Mesothelial cell of epicardium (in vitro differentiated cells): ENCODE measurements at places on chromosomes 7 and 10.

GRCh38 chr10:103757531-103758293, 97.7 kb downstream of the SH3PXD2A start:
- peaks cover 35% of the 10 kb centered on the region for H3K4me1 ChIP-seq
- no peak for DNase-seq
- no peak overlapping the region for H3K4me3 ChIP-seq

DNA sequence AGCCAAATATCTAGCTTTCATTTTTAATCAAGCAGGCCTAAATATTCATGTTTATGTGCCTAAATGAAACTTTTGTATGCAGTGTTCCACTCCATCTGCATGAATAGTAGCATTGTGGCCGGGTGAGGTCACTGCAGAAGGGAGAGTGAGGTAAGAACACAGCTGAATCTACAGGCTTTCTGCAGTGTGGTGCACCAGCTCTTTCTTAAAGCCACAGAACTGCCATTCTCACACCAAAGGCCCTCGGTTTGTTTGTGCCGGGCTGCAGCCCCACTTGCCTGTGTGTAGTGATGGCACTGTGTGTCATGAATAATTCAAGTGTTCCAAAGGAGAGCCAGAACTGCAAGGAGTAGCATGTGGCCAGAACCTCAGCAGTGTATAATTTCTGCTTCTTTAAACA, 204.1 kb downstream of the TRIL start:
- peaks cover 3% of the 10 kb centered on the region for H3K36me3 ChIP-seq
- no peaks in the 10 kb centered on the region for H3K27me3 ChIP-seq
- peaks cover 7% of the 10 kb centered on the region for H3K4me1 ChIP-seq
- no peak overlapping the region for H3K27ac ChIP-seq
- H3K4me3 ChIP-seq: no peak overlapping the region

- H3K27me3 ChIP-seq: no peaks in the 10 kb centered on the region
- H3K36me3 ChIP-seq: no peaks in the 10 kb centered on the region
- H3K4me3 ChIP-seq: no peak overlapping the region
Measured at GRCh38 chr7:37016064-37016878, 292.0 kb upstream of the AOAH start.

- no peak overlapping the region for H3K27ac ChIP-seq
- H3K27me3 ChIP-seq: peaks cover 1% of the 10 kb centered on the region
- no peak for DNase-seq
- H3K4me3 ChIP-seq: no peak overlapping the region
- peaks cover 64% of the 10 kb centered on the region for H3K4me1 ChIP-seq
Measured at GRCh38 chr10:17354781-17355180, 99.6 kb downstream of the ST8SIA6 start.

- H3K36me3 ChIP-seq: no peaks in the 10 kb centered on the region
- DNase-seq: no peak
- no peak overlapping the region for H3K27ac ChIP-seq
- H3K4me1 ChIP-seq: no peaks in the 10 kb centered on the region
- H3K4me3 ChIP-seq: no peak overlapping the region
Measured at GRCh38 chr7:82131215-82131614, 312.4 kb downstream of the CACNA2D1 start.

GRCh38 chr10:84665883-84666463, 337.6 kb downstream of the CCSER2 start:
- no peaks in the 10 kb centered on the region for H3K4me1 ChIP-seq
- H3K4me3 ChIP-seq: no peak overlapping the region
- H3K36me3 ChIP-seq: no peaks in the 10 kb centered on the region
- peaks cover 28% of the 10 kb centered on the region for H3K27me3 ChIP-seq

- H3K4me1 ChIP-seq: no peaks in the 10 kb centered on the region
- H3K27ac ChIP-seq: no peak overlapping the region
- H3K27me3 ChIP-seq: no peaks in the 10 kb centered on the region
- H3K4me3 ChIP-seq: no peak overlapping the region
Measured at GRCh38 chr10:30931094-30931493, 100.6 kb downstream of the ZNF438 start.

DNA sequence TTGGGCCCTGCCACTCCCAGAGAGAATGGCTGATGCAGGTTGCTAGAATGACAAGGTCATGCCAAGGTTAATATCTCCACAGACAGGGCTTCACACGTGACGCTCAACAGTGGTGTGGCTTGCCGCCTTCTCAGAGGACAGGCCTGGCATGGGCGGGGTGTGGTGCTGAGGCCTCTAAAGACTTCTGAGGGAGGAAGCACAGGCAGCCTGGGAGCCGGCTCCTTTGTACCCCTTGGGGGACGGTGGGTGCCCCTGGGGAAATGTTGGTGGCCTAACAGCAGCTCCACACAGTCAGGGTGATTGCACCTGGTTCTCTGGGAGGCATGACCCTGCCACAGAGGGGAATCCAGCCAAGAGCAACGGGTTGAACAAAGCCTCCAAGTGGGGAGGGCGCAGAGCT, 115.1 kb downstream of the PKD1L1 start:
- no peak for DNase-seq
- H3K36me3 ChIP-seq: no peaks in the 10 kb centered on the region
- no peak overlapping the region for H3K27ac ChIP-seq
- peaks cover 15% of the 10 kb centered on the region for H3K4me1 ChIP-seq
- H3K4me3 ChIP-seq: no peak overlapping the region

DNA sequence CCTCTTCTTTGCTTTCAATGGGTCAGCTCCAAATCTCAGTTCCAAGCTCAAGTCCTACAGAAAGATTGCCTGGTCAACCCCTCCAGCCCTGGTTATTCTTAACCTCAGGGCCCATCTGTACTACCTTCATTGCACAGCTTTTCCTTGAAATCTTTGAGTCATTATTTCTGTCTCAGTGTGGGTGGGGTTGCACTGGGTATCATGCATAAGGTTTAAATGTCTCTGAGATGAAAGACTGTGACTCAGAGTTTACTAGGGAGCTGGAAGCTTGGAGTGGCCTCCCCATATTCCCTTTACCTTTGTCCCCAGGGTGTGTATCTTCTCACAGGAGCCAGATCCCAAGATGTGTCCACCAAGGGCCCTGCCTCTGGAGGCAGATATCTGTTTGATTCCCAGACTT, 3.3 kb upstream of the OR6V1 start:
- peaks cover 18% of the 10 kb centered on the region for H3K4me1 ChIP-seq
- H3K27me3 ChIP-seq: peaks cover 11% of the 10 kb centered on the region
- DNase-seq: no peak
- H3K27ac ChIP-seq: no peak overlapping the region
- H3K36me3 ChIP-seq: no peaks in the 10 kb centered on the region
- no peak overlapping the region for H3K4me3 ChIP-seq

DNA sequence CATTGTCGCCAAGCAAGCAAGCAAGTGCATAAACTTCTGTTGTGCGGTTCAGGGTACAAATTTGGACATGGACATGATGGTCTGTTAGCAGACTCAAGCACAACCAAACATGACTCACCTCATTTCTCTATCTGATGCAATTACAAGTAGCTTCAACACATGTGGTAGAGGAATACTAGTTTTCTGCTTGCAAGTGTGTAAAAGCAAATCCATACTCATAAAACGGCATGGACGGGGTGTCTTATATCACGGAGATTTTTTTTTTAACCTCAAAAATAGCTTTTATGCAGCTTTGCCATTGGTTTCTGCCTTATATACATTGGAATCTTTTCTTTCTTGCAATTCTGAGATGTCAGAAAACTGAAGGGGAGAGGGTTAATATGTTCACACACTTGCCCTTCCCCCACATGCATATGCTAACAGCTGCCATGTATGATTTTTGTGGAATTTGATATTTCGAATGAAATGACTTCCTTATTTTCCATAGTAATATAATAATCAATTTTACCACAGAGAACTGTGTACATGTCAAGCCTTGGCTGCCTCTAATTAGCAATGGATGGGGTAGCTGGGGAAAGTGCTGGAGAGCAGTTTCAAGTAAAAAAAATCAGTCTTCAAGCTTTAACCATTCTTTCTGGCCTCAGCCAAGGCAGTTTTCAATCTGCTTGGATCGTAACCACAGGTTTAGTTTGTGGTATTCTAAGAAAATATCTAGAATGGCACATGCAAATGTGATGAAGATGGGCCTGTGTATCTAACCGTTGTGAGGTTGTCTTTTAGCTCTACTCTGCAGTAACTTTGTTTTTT, 106.0 kb upstream of the PDCD4 start:
- peak overlapping the region; percentile 78 for H3K27ac ChIP-seq
- no peak for DNase-seq
- no peak overlapping the region for H3K4me3 ChIP-seq
- H3K36me3 ChIP-seq: no peaks in the 10 kb centered on the region

- no peak for DNase-seq
- H3K4me3 ChIP-seq: no peak overlapping the region
- no peaks in the 10 kb centered on the region for H3K36me3 ChIP-seq
- H3K4me1 ChIP-seq: peaks cover 20% of the 10 kb centered on the region
- H3K27ac ChIP-seq: no peak overlapping the region
- H3K27me3 ChIP-seq: no peaks in the 10 kb centered on the region
Measured at GRCh38 chr10:77560471-77560870, 77.1 kb downstream of the KCNMA1 start.

- H3K4me3 ChIP-seq: no peak overlapping the region
- H3K27ac ChIP-seq: no peak overlapping the region
- H3K27me3 ChIP-seq: peaks cover 3% of the 10 kb centered on the region
- H3K4me1 ChIP-seq: peaks cover 5% of the 10 kb centered on the region
- H3K36me3 ChIP-seq: no peaks in the 10 kb centered on the region
Measured at GRCh38 chr10:88200312-88201032, 337.0 kb downstream of the PTEN start.

- peak overlapping the region; percentile 47 for H3K27ac ChIP-seq
- H3K27me3 ChIP-seq: no peaks in the 10 kb centered on the region
- no peak for DNase-seq
- H3K36me3 ChIP-seq: peaks cover 33% of the 10 kb centered on the region
- H3K4me1 ChIP-seq: peaks cover 5% of the 10 kb centered on the region
Measured at GRCh38 chr7:5231811-5232484, 41.9 kb downstream of the WIPI2 start.

DNA sequence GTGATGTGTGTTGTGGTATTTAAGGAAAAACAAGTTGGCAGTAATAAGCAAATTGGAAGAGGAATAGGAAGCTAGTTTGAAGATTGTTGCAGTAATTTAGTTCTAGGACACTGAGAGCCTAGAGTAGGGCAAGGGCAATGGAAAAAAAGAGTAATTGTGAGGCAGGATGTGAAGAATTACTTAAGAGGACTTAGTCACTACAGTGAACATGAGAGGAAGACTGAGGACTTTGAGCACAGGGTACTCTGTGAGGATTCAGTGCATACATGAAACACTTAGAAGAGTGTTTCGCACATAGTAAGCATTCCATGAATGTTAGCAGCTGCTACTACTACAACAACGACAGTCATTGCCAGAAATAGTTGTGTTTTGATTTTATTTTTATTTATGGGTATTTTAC, 30.9 kb upstream of the DKK1 start:
- no peak overlapping the region for H3K27ac ChIP-seq
- H3K4me1 ChIP-seq: no peaks in the 10 kb centered on the region
- H3K4me3 ChIP-seq: no peak overlapping the region
- no peaks in the 10 kb centered on the region for H3K27me3 ChIP-seq

GRCh38 chr7:27737616-27738015, 2.3 kb upstream of the TAX1BP1 start:
- peaks cover 62% of the 10 kb centered on the region for H3K4me1 ChIP-seq
- no peaks in the 10 kb centered on the region for H3K27me3 ChIP-seq

DNA sequence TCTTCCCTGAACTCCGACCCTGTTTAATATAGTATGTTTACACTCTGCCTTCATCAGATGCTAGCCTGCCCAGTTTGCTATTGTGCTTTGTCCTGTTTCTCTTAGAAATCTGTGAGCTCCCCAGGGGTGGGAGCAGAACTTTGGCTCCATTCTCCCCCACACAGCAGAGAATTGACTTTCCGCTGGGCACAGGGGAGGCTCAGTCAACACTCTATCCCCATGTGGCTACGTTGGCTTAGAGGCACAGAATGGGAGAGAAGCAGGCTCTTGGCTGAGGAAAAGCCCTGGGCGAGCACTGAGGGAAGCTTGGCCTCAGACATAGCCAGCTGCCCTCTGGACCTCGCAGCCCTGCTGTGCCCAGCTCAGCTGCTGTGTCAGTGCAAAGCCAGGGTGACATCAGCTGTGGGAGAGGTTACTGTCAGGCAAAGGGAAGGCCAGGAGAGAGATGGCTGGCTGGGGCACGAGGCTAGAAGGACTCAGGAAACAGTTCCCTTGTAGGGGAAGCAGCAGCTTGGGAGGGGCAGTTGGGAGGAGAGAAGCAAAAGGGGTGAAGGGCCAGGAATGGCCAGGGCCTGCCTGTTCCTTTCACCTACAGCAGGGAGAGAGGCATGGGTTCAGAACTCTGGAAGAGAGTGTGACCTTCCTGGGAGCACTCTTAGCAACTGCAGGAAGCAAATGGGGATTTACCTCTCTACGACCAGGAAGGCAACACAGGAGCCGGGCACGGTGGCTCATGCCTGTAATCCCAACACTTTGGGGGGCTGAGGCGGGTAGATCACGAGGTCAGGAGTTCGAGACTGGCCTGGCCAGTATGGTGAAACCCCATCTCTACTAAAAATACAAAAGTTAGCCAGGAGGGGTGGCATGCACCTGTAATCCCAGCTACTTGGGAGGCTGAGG, 5.8 kb upstream of the SCD start:
- no peak overlapping the region for H3K27ac ChIP-seq
- no peaks in the 10 kb centered on the region for H3K36me3 ChIP-seq
- H3K4me1 ChIP-seq: peaks cover 13% of the 10 kb centered on the region
- no peak overlapping the region for H3K4me3 ChIP-seq
- DNase-seq: no peak
